B cell (primary cell): ENCODE measurements at places on chromosomes 12 and 14. TPM values are rescaled to one million over a fixed set of nuclear protein-coding genes. Genes with fewer than 3 reads are reported as not detected.
A peak's percentile ranks its signal among the peaks of the same experiment; 100 is the strongest.

Gene RGS6
- total RNA-seq, result not detected in 2 replicates

Gene MYF5
- not detected in 2 replicates for total RNA-seq

Gene C12orf56
- total RNA-seq, result not detected in 2 replicates

Gene PSMC1
- 50.2 and 51.6 TPM in 2 replicates for total RNA-seq

Gene KCNJ8
- total RNA-seq, result not detected in 2 replicates

Gene PYGL
- total RNA-seq, result 0.49 and 0.64 TPM in 2 replicates

Gene TSPAN11
- not detected in 2 replicates for total RNA-seq

Gene CCDC175
- total RNA-seq, result not detected in 2 replicates

Gene NABP2
- 12.4 and 14.9 TPM in 2 replicates for total RNA-seq

Gene GALNT6
- total RNA-seq, result 8.5 and 9.0 TPM in 2 replicates

DNA sequence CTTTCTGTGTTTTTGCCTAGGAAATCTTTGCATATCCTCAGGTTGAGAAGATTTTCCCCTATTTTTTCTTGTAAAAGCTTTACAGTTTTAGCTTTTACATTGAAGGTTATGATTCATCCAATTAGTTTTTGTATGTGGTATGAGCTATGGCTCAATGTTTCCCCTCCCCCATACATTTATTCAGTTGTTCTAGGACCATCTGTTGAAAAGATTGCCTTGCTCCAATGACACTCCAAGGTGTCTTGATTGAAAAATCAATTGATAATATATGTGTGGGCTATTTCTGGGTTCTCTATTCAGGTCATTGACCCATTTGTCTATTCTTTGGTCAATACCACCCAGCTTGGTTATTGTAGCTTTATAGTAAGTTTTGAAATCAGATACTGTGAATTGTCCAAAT is 42.6 kb downstream of the LRTM2 start:
- no peak for DNase-seq
- H3K36me3 ChIP-seq, result no peaks in the 10 kb centered on the region
- H3K4me3 ChIP-seq, result no peak overlapping the region
- H3K4me1 ChIP-seq, result no peaks in the 10 kb centered on the region

DNA sequence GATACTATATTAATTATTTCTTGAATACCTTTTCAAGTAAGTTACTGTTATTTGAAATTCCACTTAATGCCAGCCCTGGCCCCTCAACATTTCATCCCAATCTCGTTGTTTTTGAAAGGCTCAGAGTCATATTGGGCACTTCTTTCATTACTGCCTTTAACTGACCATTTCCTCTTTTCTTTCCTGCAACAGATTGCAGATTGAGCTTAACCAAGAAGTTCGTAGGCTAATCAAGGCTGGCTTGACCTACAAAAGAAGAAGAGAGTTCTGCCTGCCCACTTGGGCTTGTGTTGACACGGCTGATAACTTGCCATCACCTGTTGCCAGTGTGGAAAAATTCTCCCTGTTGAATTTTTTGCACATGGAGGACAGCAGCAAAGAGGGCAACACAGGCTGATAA is 91.0 kb downstream of the FLRT2 start:
- H3K36me3 ChIP-seq, result no peaks in the 10 kb centered on the region
- no peaks in the 10 kb centered on the region for H3K27me3 ChIP-seq
- H3K27ac ChIP-seq, result no peak overlapping the region
- DNase-seq, result no peak
- no peak overlapping the region for H3K4me3 ChIP-seq

- no peak for DNase-seq
- no peaks in the 10 kb centered on the region for H3K27me3 ChIP-seq
- H3K27ac ChIP-seq, result no peak overlapping the region
- H3K36me3 ChIP-seq, result peaks cover 30% of the 10 kb centered on the region
Measured at GRCh38 chr14:89988787-89989186, 33.1 kb downstream of the TDP1 start.

DNA sequence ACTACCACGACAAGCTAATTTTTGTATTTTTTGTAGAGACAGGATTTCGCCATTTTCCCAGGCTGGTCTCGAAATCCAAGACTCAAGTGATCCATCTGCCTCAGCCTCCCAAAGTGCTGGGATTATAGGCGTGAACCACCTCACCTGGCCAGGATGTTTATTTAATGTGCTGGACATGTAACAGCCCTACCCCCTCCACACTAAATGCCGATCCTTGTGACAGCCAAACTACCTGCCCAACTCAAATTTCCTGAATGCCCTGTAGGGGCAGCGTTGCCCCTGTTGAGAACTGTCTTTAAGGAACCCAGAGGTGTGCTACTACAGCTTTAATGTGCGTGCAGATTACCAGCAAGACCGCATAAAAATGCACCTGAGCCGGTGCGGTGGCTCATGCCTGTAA is 48.1 kb downstream of the KCNK13 start:
- H3K4me1 ChIP-seq, result no peaks in the 10 kb centered on the region
- no peaks in the 10 kb centered on the region for H3K27me3 ChIP-seq
- no peaks in the 10 kb centered on the region for H3K36me3 ChIP-seq

GRCh38 chr12:44570036-44570583 is 306.0 kb downstream of the NELL2 start:
- H3K4me3 ChIP-seq, result no peak overlapping the region

DNA sequence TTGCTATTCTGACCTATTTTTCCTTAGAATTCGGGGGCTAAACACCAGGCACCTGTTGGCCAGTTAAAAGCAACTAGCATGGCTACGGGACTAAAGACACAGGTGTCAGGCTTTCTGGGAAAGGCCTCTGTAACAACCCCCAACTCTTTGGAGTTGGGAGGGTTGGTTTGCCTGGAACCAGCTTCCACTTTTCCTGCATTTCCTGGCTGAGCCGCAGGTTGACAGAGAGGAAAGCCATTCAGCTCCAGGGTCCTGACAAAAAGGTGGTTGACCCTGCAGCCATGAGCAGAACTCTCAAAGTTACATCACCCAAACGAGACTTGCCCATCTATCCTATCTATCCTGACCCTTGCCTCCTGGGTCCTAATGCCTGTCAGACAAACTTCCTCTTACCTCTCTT is 375.4 kb upstream of the SFSWAP start:
- no peak overlapping the region for H3K27ac ChIP-seq
- H3K36me3 ChIP-seq, result no peaks in the 10 kb centered on the region
- H3K27me3 ChIP-seq, result no peaks in the 10 kb centered on the region

- H3K36me3 ChIP-seq, result no peaks in the 10 kb centered on the region
- peaks cover 30% of the 10 kb centered on the region for H3K4me1 ChIP-seq
- no peak for DNase-seq
- H3K27me3 ChIP-seq, result no peaks in the 10 kb centered on the region
- H3K27ac ChIP-seq, result no peak overlapping the region
- no peak overlapping the region for H3K4me3 ChIP-seq
Measured at GRCh38 chr12:32494656-32495055, 95.3 kb downstream of the FGD4 start.

GRCh38 chr12:84696281-84696680 is 216.3 kb downstream of the SLC6A15 start:
- H3K27ac ChIP-seq, result no peak overlapping the region
- no peak for DNase-seq
- no peaks in the 10 kb centered on the region for H3K4me1 ChIP-seq

DNA sequence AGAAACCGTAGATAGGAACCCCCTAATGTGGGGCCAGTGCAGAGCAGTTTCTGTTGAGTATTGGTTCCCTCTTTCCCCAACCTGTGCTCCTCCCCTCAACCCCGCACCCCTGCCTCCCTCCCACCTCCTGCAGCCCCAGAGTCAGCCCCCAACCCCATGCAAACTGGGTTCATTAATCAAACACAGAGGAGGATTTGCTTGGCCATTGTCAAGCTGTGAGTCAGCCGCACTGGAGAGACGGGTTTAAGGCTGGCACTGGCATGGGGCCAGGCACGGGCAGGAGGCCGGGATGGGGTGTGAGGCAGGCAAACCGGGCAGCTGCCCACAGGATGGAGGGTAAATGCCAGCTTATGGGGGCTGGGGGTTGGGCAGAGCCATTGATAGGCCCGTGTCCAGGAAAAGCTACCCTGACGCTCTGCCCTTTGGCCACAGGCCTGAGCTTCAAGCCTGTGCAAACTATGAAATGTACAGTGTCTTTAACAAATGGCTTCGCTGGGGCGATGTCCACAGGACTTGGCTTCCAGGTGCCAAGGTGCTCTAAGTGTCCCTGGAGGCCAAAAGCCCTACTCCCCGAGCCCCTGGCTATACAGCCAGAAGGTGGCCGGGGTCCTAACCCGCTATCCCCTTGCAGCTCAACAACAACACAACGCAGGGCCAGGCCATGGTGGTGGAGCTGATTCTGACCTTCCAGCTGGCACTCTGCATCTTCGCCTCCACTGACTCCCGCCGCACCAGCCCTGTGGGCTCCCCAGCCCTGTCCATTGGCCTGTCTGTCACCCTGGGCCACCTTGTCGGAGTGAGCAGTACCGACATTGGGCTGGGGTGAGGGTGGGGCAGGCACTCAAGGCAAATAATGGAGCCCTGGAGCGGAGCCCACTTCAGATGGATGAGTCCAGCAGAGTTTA is 1.4 kb downstream of the AQP5 start:
- no peak overlapping the region for H3K4me3 ChIP-seq
- peaks cover 34% of the 10 kb centered on the region for H3K27me3 ChIP-seq
- no peak overlapping the region for H3K27ac ChIP-seq
- H3K4me1 ChIP-seq, result peaks cover 27% of the 10 kb centered on the region

GRCh38 chr14:61240206-61240605 is 40.9 kb downstream of the TMEM30B start:
- H3K4me3 ChIP-seq, result no peak overlapping the region
- no peaks in the 10 kb centered on the region for H3K27me3 ChIP-seq
- H3K36me3 ChIP-seq, result no peaks in the 10 kb centered on the region
- DNase-seq, result no peak
- no peaks in the 10 kb centered on the region for H3K4me1 ChIP-seq

DNA sequence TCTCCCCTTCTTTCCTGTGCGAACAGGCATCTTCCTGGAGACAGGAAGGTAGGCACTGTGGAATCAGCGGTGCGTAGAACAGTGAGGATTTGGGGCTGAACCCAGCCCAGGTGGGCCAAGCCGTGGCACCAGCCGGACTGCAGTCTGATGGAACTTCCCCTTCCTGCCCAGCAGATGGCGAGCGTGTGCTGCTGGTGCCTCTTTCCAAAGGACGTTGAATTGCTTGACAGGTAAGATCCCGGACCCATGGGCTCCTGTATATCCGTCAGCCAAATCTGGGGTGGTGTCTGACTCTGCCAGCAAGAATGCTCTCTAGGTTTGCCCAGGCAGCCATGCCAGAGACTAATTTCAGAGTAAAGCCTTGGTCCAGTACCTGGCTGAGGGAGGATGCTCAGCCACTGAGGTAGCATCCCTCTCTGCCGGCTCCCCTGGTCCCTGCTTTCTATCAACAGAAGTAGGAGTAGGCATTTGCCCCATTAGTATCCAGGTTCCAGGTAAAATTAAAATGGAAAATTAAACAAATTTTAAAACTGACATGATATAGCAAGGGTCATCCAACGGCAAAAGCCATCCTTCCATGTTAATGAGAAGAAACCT is 21.1 kb upstream of the KCNA5 start:
- H3K27ac ChIP-seq, result no peak overlapping the region
- DNase-seq, result peak; percentile 78
- no peaks in the 10 kb centered on the region for H3K4me1 ChIP-seq
- H3K36me3 ChIP-seq, result no peaks in the 10 kb centered on the region
- H3K27me3 ChIP-seq, result peaks cover 3% of the 10 kb centered on the region

- peaks cover 5% of the 10 kb centered on the region for H3K27me3 ChIP-seq
- H3K27ac ChIP-seq, result no peak overlapping the region
Measured at GRCh38 chr12:52903855-52904508, 894 bp downstream of the KRT8 start.

DNA sequence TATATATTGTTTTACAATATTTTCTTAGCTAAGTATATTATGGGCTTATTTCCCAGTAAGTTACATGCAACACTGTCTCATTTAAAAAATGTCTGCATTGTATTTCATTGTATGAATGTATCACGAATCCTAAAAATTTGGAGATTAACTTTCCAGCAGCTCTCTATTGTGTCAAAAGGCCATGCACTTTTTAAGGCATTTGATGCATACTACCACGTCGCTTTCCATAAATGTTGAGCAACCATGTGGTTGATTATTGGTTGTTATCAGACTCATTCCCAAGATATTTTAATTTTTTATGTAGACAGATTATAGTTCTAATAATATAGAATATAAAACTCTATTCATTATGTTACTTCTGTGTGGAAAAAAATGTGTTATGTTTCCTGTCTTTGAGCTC is 79.9 kb downstream of the SMOC1 start:
- no peaks in the 10 kb centered on the region for H3K36me3 ChIP-seq
- no peak overlapping the region for H3K4me3 ChIP-seq
- no peaks in the 10 kb centered on the region for H3K4me1 ChIP-seq
- no peak for DNase-seq
- H3K27ac ChIP-seq, result no peak overlapping the region

- no peaks in the 10 kb centered on the region for H3K27me3 ChIP-seq
- H3K27ac ChIP-seq, result no peak overlapping the region
- no peak for DNase-seq
Measured at GRCh38 chr12:53071591-53072551, 7.3 kb downstream of the SPRYD3 start.

GRCh38 chr12:58412461-58413060 is 471.2 kb downstream of the ATP23 start:
- no peaks in the 10 kb centered on the region for H3K4me1 ChIP-seq

DNA sequence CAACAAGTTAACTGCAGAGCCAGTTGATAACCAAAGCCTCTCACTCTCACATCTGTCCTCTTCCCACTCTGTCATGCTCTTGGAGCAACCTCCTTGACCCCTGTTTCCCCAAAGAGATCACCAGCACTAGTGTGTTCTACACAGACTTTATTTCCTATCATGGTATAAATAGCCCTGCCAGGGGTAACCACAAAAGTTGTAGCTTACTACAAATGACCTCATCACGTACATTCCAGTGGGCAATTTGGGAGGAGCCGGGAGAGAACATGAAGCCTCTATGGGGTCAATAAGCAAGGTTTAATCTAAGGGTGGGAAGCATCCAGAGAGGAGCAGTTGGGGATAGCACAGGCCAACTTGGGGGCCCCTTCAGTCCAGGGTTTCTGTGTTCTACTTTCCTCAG is 186.5 kb downstream of the KCNA5 start:
- DNase-seq, result no peak
- no peaks in the 10 kb centered on the region for H3K4me1 ChIP-seq
- H3K4me3 ChIP-seq, result no peak overlapping the region
- no peaks in the 10 kb centered on the region for H3K36me3 ChIP-seq
- no peaks in the 10 kb centered on the region for H3K27me3 ChIP-seq
- H3K27ac ChIP-seq, result no peak overlapping the region

DNA sequence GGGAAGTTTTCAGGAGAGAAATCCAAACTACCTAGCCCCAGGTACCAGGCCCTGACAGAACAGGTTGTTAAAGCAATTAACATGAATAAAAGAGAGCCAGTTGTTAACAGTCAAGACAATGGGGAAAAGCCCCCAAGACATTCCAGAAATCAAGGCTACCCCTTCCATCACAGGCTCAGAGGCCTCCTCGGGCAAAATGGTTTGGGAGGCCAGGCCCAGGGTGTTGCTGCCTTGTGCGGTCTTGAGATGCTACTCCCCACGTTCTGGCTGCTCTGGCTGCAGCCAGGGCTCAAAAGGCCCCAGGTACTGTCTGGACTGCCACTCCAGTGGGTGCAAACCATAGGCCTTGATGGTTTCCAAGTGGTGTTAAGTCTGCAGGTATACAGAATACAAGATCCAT is 7.0 kb downstream of the CRY1 start:
- no peaks in the 10 kb centered on the region for H3K4me1 ChIP-seq
- no peak overlapping the region for H3K4me3 ChIP-seq
- H3K36me3 ChIP-seq, result no peaks in the 10 kb centered on the region
- H3K27me3 ChIP-seq, result no peaks in the 10 kb centered on the region

- no peak overlapping the region for H3K4me3 ChIP-seq
- H3K36me3 ChIP-seq, result no peaks in the 10 kb centered on the region
- H3K27me3 ChIP-seq, result no peaks in the 10 kb centered on the region
- no peak for DNase-seq
- H3K27ac ChIP-seq, result no peak overlapping the region
Measured at GRCh38 chr14:47500369-47500768, 175.0 kb downstream of the MDGA2 start.
